ENCODE measurements at places on chromosomes 13 and 19.

DNA sequence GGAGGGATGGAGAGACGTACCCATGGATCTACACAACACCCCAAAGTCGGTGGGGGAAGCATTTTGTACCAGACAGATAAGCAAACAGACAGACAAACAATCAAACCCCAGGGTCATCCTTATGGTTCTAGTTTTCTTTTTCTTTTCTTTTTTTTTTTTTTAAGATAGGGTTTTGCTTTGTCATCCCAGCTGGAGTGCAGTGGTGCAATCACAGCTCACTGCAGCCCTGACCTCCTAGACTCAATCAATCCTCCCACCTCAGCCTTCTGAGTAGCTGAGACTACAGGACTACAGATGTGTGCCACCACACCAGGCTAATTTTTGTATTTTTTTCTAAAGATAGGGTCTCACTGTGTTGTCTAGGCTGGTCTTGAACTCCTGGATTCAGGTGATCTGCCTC lies 17.9 kb upstream of the FBL start:
- DNase-seq, result no peak

- DNase-seq, result peak; percentile 36
Measured at GRCh38 chr19:46898731-46899130, 37.9 kb downstream of the ARHGAP35 start.

DNA sequence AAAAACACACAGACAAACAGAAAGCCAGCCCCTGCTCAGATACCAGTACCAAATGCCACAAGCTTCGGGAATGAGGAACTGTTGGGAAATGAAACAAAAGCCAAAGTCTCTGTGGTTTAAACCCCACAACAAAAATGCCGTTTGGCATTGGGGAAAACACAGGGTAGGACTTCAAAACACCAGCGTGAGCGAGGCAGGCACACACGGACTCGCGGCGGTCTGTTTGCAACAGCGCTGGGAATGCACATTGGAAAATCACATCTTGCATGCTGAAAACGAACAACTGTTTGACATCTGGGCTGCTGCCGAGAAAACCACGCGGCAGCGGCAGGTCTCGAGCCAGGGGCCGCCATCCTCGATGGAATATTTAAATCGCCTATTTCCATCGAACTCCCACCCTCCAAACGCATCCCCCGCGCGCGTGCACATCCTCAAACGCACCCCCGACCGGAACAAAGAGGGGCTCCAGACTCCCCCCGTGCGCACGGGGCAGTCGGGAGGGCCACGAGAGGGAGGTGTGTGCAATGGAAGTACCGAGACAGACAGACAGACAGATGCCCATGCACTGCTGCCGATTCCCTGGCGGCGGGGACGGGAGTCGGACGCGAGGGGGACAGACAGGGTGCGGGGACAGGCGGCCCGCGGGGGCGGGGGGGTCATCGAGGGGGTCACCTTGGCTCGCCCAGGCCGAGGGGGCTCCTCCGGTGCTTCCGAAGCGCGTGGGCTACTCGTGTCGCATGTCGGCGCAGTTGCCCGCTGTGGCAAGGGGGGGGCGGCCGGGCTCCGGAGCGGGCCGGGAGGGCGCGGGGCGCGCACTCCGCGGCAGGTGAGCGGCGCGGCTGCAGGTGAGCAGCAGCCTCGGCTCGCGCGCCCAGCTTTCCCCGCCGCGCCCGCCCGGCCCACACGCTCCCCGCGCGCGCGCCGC lies at the start of gene GPR12:
TSS of gene GPR12 (minus strand) at position 880 of the 925 bp plus-strand sequence. CDS start 959 bp downstream, outside the sequence.
- no peak for DNase-seq

DNA sequence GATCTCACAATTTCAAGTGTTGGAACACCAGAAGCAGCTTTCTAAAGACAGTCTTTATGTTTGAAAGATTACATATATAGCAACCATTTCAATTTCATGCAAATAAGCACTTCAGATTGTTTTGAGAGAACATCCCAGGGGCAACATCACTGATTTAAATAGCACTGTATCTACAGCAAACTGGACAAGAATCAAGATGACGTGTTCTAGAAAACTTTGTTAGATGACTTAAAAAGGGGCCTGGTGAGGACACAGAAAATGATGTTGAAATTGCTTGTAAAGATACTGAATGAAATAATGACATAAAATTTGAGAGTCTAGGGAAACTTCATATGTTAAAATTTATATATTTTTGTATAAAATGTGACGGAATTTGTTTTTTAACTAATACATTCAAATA lies 277.1 kb downstream of the KLF12 start:
- no peak for DNase-seq

GRCh38 chr13:43110036-43110435 lies 86.7 kb downstream of the DNAJC15 start:
- DNase-seq, result no peak

- DNase-seq, result no peak
Measured at GRCh38 chr13:49546561-49546960, 38.8 kb downstream of the RCBTB1 start.

DNA sequence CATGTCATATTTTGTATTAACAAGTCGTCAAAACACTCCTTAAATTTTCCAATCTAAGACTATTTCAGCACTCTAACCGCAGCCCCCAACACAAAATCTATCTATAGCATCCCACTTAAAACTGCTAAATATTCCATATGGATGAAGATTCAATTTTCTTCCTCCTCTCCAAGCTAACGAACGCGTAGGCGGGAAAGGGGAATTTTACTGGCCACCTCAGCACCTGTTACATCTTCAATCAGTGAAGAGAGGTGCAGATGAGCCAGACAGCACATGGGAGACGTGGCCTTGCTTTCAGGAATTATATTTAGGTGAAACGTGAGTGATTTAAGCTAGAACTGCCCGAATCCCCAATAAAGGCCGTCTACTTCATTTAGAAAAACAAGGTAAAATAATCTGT lies 1.1 kb downstream of the RBM26 start:
- DNase-seq, result no peak

DNA sequence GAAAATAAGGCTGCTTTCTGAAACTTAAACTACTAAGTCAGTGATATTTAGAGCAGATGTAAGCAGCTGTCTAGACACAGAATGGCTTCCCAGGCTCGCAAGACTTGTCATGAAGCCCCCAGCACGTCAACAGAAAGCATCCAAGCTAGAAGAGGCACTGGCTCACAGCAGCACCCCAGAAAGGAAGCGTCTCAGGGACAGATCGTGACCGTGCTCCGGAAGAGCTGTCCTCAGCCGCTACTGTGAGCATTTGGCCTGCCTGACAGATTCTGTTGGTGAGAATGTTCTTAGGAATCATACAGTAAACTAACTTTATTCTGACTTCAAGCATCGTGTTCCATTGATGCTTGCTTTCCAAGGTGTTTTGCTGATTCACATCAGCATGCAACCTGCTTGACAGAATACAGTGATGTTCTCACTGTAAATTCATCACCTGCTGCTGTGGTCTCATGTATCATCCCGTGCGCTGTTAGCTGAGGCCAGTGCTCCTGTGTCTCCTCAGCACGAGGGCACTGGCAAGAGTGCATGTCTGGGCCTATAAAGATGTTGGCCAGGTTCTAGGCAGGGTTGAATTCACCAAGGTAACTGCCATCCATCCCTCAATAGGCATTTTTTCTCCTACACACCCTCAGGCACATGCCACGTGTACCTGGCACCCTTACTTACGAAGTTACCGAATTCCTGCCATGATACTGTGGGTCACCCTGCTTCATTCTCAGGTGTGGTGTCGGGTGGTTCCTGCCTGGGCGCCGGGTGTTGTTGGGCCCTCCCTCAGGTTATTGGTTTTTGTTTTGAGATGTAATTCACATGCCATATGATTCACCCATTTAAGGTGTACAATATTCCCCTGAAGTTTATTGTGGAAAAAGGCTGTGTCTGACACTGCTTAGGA lies 15.9 kb downstream of the SPINT2 start:
- DNase-seq, result no peak

GRCh38 chr13:49219647-49220035 lies 497 bp upstream of the MLNR start:
- no peak for DNase-seq

DNA sequence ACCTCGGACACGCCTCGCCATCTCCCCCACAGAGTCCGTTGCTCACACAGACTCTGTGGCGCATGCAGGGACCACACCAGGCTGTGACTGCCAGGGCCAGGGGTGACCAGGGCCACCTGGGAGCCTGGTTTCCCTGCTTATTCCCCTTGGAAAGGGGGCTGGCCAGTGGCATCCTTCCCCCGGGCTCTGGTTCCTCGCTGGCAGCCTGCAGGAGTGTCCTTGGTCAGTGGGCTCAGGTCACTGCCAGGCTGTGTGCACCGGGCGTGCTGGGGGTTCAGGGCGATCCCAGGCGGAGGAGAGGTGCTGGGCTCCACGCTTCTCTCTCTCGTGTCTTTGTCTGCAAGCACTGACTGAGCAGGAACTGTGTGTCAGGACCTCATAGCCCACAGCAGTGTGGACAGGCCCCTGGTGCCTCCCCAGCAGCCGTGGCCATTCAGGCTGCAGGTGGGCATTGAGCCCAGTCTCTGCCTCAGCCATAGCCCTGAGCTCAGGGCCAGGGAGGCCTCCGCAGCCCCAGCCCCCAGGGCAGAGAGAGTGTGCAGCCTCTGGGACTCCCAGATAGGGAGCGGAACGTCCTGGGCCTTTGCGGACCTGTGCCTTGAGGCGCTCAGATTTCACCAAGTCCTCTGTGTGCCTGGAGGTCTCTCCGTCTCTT lies 6.5 kb downstream of the PIAS4 start:
- no peak for DNase-seq

DNA sequence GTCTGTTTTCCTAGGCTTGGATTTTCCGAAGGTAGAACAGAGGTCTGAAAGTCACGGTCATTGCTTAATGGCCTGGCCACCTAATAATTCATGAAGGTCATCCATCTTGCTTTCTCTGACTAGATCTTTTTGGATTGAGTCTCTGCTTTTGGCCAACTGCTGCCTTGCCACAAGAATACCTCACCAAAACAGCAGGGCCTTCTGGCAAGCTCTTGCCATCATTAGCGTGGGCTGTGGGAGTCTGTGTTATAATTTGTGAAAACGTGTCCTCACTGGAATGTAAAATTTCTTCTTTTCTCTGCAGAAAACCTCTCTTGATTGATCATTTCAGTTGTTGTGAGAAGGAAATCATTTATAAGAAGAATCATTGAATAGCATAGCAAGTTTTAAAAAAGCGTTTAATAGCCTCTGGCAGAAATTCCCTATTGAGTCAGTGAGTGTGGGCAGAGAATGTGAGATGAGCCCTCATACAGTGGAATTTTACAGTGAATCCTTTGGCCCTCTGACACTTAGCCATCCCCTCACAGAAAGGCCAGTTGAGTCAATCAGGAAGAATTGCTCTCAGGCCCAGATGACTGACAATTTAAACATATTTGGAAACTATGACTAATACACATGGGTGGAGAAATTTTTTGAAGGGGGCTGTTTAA lies 43.2 kb upstream of the ERICH6B start:
- DNase-seq, result no peak

- DNase-seq, result no peak
Measured at GRCh38 chr13:96398486-96398885, 308.6 kb downstream of the HS6ST3 start.

GRCh38 chr19:35269438-35270117 lies 816 bp downstream of the USF2 start:
- peak; percentile 26 for DNase-seq

- no peak for DNase-seq
Measured at GRCh38 chr19:38044267-38045111, 137.5 kb downstream of the SIPA1L3 start.

DNA sequence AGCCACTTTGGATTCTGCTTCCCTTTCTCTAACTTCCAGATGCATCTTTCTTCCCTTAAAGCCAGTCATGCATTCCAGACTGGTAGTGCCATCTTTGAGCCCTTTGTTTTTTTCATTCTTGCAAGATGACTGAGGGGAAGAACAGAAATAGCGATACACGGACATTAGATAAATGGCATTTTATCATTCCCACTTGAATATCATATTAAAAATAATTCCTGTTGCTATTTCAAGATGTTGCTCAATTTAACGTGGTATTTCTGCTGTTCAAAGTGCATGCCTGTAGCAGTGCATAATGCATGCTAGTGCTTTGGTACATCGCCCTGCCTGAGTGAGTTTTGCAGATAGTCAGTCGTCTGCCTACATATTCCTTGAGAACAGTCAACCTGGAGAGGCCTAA lies 140.6 kb upstream of the FRY start:
- no peak for DNase-seq

- no peak for DNase-seq
Measured at GRCh38 chr19:50792272-50793250, 2.3 kb downstream of the ACP4 start.

Data from AG04450 (cell line).